ENCODE measurements at places on chromosomes 11 and 22. TPM values are rescaled to one million over a fixed set of nuclear protein-coding genes. Genes with fewer than 3 reads are reported as not detected.

Gene MMP12
- not detected for total RNA-seq

Gene OR5P2
- not detected for total RNA-seq

Gene TRIM51
- total RNA-seq = not detected

Gene GLYATL2
- not detected for total RNA-seq

Gene P2RY2
- not detected for total RNA-seq

Gene OR8A1
- total RNA-seq = not detected

Gene SCGB1D4
- not detected for total RNA-seq
